ENCODE measurements at places on chromosomes 16 and 17.

DNA sequence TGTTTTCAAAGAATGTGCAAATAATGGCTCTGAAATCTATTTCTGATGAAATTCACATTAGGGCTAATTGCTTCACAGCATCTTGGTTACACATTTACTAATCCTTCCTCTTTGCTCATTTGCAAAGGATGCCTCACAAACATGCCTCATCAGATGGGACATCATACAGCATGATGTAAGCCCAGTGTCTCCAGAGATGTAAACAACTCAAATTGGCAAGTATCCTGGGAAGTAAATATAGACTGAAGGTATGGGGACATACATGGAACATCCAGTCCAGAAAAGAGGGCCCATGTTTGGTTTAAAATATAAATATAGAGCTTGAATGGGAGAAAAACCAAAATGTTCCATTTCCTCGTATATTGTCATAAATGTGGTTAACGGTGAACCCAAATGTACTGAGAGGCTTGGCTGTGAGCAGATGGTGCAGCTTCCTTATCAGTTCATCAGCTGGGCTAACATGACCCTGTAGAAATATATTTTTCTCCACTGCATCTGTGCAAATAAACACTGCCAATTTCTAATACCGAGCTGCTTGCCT is 142.9 kb upstream of the NUDT7 start:
- DNase-seq: no peak

- DNase-seq: no peak
Measured at GRCh38 chr16:69477546-69477945, 53.1 kb downstream of the CYB5B start.

DNA sequence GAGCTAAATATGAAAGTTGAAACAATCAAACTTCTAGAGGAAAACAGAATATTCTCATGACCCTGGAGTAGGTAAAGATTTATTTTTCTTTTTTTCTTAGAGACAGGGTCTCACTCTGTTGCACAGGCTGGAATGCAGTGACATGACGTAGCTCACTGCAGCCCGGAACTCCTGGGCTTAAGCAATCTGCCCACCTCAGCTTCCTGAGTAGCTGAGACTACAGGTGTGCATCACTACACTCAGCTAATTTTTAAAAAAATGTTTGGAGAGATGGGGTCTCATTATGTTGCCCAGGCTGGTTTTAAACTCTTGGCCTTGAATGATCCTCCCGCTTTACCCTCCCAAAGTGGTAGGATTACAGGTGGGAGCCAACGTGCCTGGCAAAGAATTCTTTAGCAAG is 15.5 kb downstream of the IKZF3 start:
- no peak for DNase-seq

GRCh38 chr16:19424478-19424877 is 6.8 kb downstream of the TMC5 start:
- DNase-seq: no peak

DNA sequence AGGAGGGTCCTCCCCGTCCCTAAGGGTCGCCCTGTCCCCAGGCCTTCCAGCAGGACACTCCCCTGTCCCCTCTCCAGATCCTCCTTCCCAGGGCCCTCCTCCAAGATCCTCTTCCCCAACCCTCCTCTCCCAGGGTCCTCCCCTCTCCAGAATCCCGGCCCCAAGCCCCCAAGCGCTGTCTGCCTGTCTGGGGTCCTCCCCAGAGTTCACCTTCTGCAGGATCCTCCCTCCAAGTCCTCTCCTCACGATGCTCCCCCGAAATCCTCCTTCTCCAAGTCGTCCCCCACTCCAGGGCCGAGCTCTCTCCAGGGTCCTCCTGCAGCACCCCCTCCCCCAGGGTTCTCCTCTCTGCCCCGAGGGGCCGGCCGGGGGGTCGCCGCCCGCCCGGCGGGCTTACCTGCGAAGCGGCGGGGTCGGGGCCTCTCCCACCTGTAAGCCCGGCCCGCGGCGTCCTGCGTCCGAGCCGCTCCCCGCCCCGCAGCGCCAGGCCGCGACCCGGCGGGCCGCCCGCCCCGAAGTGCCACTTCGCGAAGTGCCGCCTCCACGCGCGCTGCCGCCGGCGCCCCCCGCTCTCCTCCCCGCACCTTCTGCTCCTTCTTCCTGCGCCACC is 678 bp upstream of the BAIAP2 start:
- DNase-seq: no peak

GRCh38 chr17:63162406-63163157 is 196.5 kb downstream of the TANC2 start:
- no peak for DNase-seq

- no peak for DNase-seq
Measured at GRCh38 chr17:10073941-10074340, 124.5 kb downstream of the GAS7 start.

DNA sequence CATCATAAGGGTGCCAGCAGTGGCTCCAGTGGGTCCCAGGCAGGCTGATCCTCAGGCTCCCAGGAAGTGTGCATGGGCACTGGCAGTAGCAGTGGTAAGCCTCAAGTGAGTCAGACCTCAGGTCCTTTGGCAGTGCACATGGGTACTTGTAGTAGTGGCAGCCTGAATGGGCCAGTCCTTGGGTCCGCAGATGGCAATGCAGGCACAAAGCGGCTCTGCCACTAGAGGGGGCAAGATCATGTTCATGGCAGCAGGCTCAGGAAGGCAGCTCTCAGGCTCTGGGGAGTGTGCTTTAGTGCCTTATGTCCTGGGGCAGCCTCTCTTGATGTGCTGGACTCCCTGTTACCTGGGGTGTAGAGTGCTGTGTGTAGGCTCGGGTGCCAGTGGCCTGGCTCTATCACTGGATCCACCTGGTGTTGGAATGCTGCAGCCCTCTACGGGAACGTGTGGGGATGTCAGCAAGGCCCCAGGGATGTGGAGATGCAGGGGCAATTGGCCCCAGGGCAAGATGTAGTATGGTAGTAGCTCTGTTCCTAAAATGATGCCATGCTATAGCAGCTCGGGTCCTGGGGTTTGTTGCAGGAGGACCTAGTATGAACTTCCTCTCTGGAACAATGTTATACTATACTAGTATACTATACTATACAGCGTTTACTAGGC is 11.0 kb downstream of the ACSM3 start:
- no peak for DNase-seq

- no peak for DNase-seq
Measured at GRCh38 chr17:46771561-46772474, 46.7 kb downstream of the WNT3 start.

GRCh38 chr17:40369923-40370322 is 5.4 kb upstream of the GJD3 start:
- DNase-seq: no peak

DNA sequence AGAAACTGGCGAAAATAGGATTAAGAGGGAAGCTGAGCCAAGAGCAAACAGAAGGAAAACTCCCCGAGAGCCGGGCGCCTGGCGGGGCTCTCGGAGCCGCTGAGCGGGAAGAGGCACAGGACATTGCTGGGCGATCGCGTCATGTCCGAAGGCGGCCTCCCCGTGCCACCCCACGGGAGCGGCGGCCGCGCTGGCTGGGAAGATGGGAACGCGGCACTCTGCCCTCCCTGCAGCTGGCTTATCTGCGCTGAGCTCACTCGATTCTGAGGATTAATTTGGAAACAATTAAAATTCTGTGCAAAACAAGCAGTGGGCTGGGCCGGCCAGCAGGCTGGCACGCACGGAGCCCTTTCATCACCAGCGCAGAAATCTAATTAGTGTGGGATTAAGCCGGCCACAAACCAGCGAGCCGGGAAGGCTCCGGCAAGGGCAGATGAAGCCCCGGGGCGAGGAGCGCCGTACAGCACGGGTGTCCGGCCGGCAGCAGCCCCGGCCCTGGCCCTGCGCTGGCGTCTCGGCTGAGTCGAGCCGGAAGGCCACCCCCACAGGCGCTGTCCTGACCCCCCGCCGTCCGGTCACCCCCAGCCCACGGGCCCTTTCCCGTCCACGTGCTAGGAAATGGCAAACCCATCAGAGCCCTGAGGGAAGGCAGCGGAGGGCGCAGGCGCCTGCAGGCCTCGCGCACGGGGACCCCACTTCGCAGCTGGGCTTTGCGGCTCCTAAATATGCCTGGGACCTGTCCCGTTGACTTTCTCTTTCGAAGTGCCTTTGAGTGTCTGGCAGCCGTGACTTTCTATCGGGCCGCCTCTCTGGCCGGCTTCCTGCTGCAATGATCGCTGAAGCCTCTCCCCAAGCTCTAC is 37.9 kb downstream of the SOX8 start:
- no peak for DNase-seq

DNA sequence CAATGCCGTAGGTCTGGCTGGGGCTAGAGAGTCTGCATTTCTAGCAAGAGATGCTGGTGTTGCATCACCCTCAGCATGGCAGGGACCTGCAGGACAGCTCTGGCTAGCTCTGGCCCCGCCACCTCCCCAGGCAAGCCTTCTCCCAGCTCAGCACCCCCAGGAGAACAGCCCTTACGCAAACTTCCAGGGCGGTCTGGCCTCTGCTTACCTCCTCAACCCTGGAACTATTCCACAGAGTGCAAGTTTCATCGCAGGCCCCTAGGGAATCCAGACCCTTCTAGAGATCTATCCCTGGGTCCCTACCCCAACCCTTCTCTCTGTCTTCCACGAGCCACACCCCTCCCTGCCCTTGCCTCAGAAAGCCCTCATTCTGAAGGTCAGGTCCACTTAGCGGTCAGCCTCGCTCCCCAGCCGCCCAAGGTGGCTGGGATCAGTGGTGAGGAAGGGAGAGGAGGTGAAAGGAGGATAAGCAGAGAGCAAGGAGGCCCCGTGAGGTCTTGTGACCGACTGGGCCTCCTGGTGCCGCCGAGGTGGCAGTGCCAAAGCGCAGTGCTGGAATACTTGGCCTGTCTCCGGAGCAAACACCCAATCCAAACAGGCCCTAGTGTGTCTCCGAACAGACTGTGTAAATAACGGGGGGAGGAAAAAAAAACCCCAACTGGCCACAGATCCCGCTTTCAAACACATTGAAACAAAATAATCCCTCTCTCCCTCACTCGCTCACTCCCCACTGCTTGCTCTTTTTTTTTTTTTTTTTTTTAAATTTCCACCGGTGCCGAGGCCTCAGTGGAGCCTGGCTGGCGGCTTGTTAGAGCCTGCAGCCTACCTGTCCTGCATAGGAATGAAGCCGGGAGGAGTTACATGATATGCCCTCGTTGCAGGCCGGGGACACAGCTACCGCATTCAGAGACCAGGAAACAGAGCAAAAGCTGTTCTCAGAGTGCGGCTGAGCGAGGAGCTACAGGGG is 380.9 kb downstream of the SOX9 start:
- DNase-seq: no peak

DNA sequence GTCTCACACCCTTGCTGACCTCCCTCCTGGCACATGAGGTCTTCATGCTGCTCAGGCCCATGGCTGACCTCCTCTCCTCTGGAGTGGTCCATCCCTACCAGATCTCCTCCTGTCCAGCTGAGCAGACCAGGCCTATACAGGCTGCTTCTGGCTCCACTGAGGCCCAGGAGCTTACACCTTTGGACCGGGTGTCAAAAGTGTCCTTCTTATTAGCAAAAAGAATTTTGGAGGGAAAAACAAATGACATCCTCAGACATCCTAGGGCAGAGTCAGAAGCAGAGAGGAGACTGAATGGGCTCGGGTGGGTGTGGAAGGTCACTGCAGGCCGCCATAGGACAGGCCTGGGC is 38.1 kb downstream of the WSB1 start:
- DNase-seq: no peak

- no peak for DNase-seq
Measured at GRCh38 chr17:41629316-41629715, 4.9 kb upstream of the KRT17 start.

- no peak for DNase-seq
Measured at GRCh38 chr16:23269248-23269953, 32.7 kb upstream of the SCNN1B start.

DNA sequence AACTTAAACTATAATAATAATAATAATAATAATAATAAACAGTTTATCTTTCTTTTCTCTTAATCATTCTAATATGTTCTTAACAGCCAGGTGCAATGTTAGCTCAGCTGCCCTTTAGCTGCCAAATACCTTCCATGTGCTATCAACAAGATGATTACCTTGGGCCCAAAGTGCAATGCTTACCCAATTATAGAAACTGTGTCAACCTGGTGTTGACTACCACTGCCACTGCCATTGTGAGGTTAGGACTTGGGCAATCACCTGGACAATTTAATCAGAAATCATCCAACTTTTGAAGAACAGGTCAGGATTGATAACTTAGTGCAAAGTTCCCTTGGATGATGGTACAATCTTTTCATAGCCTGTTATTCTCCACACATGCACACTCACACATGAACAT is 371.8 kb upstream of the SALL1 start:
- DNase-seq: no peak

- no peak for DNase-seq
Measured at GRCh38 chr17:48441231-48441711, 11.3 kb upstream of the SKAP1 start.

DNA sequence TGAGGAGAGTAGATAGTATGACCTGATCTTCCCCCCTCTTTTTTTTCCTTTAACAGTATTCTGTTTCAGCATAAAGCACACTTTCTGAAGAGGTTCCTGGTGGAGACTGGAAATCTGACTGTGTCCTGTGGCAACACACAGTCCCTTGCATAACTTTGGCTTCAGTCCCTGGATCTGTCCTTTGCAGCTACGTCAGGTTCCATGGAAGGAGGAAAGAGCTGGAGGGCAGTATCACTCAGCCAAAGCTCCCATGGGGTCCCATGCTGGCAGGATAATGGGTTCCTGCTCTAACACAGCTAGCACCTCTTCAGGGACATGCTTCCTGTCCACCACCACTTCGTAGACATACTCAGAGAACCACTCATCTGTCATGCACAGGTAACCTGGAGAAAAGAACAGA is 13.3 kb upstream of the SLC6A4 start:
- DNase-seq: no peak

DNA sequence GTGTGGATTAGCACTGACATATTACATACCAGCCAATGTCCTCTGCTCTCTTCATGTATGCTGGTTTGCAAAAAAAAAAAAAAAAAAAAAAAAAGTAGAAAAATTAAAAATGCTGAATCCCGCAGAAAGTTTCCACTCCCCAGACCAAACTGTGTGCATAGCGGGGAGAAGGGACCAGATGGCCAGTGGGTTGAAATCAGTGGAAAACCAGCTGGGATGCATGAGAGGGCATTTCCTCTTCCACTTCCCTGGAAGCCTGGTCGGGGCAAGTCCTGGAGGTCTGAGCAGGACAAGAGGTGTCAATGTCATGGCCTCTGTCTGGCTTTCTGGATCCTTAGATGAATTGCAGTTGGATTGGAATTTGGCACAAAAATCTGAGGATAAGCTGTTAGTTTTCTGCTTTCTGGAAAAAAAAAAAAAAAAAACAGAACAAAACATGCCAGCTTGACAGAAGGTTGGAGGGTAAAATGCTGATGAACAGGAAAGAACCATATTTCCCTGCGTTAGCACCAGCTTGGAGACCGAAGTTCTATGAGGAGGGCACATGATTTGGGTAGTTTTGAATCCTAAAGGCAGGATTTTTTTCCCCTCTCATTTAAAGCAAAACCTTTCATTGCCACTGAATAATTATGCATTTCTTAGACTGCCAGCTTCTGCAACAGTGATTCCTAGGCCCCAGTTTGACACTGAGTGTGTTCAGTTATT is 941.5 kb upstream of the EEF2KMT start:
- DNase-seq: no peak

All from non-pigmented ciliary epithelial cell (primary cell).